A549 treated with CpdA at 1 μM for 4 hours (cell line): ENCODE measurements at places on chromosomes 2 and 18. TPM values are rescaled to one million over a fixed set of nuclear protein-coding genes. Genes with fewer than 3 reads are reported as not detected.

GAREM2 gene
- 7.5 to 9.7 TPM (median 7.6 TPM) in 5 replicates for total RNA-seq

TUBA3E gene
- total RNA-seq: not detected in 5 replicates

ARHGEF4 gene
- total RNA-seq: 6.3 to 8.0 TPM (median 7.5 TPM) in 5 replicates

CCNT2 gene
- total RNA-seq: 9.1 to 11.4 TPM (median 9.9 TPM) in 5 replicates

OSR1 gene
- total RNA-seq: 4.6 to 9.8 TPM (median 5.4 TPM) in 5 replicates

PLEK gene
- 0.01 TPM in 1 of 5 replicates, not detected in the others for total RNA-seq

LYG1 gene
- total RNA-seq: 1.3 to 2.0 TPM (median 1.6 TPM) in 5 replicates

MRPL33 gene
- 292 to 519 TPM (median 317 TPM) in 5 replicates for total RNA-seq

IL1R1 gene
- total RNA-seq: 18.3 to 31.9 TPM (median 25.0 TPM) in 5 replicates

ASPRV1 gene
- 0.16 to 0.40 TPM (median 0.29 TPM) in 5 replicates for total RNA-seq

SLC14A1 gene
- total RNA-seq: 0.05 to 0.26 TPM (median 0.13 TPM) in 3 of 5 replicates, not detected in the others

ALK gene
- 0.06 TPM in 1 of 5 replicates, not detected in the others for total RNA-seq

OTOS gene
- not detected in 5 replicates for total RNA-seq

DLX2 gene
- 0.43 to 0.99 TPM (median 0.60 TPM) in 5 replicates for total RNA-seq

TOGARAM2 gene
- total RNA-seq: 0.06 to 0.31 TPM (median 0.13 TPM) in 4 of 5 replicates, not detected in the other

FSHR gene
- not detected in 5 replicates for total RNA-seq

THADA gene
- total RNA-seq: 20.4 to 30.1 TPM (median 25.5 TPM) in 5 replicates

ELOA2 gene
- total RNA-seq: not detected in 5 replicates

RASGRP3 gene
- total RNA-seq: 0.89 to 1.7 TPM (median 1.0 TPM) in 5 replicates

XIRP2 gene
- total RNA-seq: not detected in 5 replicates

OR6B2 gene
- total RNA-seq: not detected in 5 replicates

FTCDNL1 gene
- 1.8 to 3.1 TPM (median 3.0 TPM) in 5 replicates for total RNA-seq

BCL11A gene
- 0.03 to 0.23 TPM (median 0.06 TPM) in 4 of 5 replicates, not detected in the other for total RNA-seq

IL36RN gene
- total RNA-seq: 0.03 to 0.07 TPM (median 0.06 TPM) in 4 of 5 replicates, not detected in the other

NYAP2 gene
- total RNA-seq: 0.02 TPM in 1 of 5 replicates, not detected in the others

SLC19A3 gene
- total RNA-seq: 2.5 to 3.6 TPM (median 2.8 TPM) in 5 replicates

MROH2A gene
- 0.10 to 0.19 TPM (median 0.13 TPM) in 3 of 5 replicates, not detected in the others for total RNA-seq

INPP1 gene
- 23.2 to 28.6 TPM (median 26.3 TPM) in 5 replicates for total RNA-seq

HOXD13 gene
- total RNA-seq: 0.16 to 0.34 TPM (median 0.30 TPM) in 5 replicates

PAIP2B gene
- 0.26 to 0.37 TPM (median 0.34 TPM) in 5 replicates for total RNA-seq

FAM237A gene
- not detected in 5 replicates for total RNA-seq

RESP18 gene
- total RNA-seq: not detected in 5 replicates
